ENCODE measurements at places on chromosomes 3 and 15. TPM values are rescaled to one million over a fixed set of nuclear protein-coding genes. Genes with fewer than 3 reads are reported as not detected.

DNA sequence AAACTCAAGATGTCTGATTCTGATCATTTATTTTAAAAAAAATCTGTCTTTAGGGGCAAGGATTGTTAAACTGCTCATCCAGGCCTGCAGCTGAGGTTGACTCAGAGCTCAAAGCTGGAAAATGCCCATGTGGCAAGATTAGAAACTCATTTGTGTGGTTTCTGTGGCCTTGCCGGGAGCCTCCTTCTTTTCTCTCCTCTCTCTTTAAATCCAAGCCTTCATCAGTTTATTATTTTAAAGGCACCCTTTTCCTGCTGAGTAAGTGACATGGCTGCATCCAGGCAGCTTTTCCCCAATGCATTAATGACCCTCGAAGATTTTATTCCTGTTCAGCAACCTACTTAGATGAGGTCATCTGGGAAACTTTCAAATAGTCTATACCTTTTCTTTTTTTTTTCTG, 221.3 kb upstream of the CDIN1 start:
- DNase-seq, result no peak

DNA sequence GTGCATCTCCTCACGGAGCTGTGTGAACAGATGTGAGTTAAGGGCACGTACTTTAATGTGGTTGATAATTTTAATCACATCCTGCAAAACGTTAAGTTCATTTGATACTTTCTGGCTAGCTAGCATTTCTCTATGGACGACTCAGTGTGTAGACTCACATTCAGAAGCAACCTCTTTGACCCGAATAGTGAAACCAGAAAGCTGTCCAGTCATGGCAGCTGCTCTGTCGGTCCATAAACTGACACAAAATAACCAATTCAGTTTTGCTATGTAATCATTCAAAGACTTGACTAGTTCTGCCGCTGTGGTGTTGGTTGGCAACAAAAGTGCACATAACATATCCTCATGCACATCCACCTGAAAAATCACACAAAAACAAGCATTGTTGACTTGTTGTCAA, 3.7 kb upstream of the GFM1 start:
- no peak for DNase-seq

- no peak for DNase-seq
Observed at GRCh38 chr3:47634996-47635395, 56.3 kb upstream of the CSPG5 start.

GRCh38 chr3:192332386-192333291, 394.7 kb downstream of the FGF12 start:
- DNase-seq, result no peak

DNA sequence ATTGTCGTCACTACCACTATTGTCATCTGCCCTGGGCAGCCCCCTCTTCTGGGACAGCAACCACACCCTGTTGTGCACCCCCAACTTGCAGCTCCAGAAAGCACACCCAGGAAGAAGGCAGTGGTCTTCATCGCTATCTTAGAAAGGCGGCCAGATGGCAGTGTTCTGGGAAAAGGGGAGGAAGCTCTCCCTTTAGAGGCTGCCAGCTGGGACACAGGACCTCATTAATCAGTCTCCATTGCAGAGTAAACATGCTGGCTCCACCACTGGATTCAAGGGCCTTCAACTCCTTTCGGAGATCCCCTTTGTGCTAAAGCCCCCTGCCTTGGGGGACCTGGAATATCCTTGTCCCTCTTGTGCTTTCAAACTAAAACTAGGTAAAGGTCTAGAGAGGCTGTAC, 199.3 kb upstream of the LINGO1 start:
- no peak for DNase-seq

- DNase-seq, result no peak
Observed at GRCh38 chr3:42786212-42786611, 13.2 kb upstream of the CCDC13 start.

OIP5 gene
- 4.6 TPM for total RNA-seq

MAPK6 gene
- 62.7 TPM for total RNA-seq
